Activated CD4-positive, alpha-beta T cell treated with anti-CD3 and anti-CD28 coated beads, Interleukin-2, amount 50 U/mL, for 4 hours (primary cell): ENCODE measurements at places on chromosomes 3 and 15.

DNA sequence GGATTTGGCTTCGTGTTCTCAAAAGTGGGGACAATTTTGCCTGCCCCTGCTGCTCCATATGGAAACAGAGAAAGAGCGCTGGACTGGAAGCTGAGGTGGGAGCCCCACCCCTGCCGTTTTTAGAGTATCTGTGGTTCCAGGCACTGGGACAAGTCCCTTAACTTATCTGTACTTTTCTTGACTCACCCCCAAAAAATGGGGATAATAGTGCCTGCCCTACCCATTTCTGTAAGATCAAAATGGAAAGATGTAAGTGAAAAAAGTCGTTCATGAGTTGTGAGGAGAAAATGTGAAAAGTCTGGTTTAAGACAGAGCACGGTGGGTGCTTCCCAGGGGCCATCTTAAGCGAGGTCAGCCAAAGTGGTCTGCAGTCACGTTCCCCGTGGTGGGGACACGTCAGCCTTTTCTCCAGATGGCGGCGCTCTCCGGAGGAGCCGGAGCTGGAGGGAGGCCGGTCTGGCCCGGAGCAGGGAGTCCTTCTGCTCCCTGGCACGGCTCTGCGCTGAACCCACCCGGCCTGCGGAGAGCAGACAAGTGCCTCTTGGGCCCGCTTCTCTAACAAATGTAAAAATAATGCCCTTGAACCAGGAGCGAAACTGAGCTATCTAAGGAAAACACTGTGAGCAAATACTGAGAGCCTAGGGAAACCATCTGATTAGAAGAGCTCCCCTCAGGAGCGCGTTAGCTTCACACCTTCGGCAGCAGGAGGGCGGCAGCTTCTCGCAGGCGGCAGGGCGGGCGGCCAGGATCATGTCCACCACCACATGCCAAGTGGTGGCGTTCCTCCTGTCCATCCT is at the start of gene CLDN18:
Gene CLDN18, plus strand, starts transcription at position 690 of the 797 bp plus-strand sequence. Its CDS starts 61 bp downstream, at position 751.
- DNase-seq: no peak

DNA sequence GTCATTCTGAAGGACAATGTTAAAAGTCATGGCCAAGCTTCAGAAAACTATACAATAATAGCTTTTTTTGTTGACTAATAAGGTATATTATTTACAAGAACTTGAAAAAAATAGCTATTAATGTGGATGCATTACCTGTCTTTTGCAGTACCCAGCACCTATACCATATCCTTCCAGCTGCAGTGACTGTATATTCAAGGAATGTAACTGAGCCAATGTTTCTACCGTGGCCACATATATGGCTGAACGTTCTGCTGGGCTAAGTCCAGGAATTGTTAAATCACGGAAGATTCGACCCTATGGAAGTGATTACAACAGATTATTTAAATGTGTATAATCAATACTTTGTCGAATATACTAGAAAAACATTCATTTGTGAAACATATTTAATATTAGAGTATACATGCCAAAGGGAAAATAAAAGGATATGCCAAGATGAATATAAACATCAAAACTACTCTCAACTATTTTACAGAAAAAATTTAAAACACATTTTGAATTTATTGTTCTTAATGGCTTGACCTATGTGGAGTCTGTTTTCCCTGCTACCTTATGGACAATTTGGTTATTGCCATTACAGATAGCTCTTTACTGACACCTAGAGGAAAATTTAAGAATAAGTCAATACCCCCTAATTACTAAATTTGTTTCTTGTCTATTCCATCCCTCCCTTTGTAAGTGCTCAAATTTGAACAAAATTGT is 17.6 kb downstream of the ACAD11 start:
- no peak for DNase-seq

DNA sequence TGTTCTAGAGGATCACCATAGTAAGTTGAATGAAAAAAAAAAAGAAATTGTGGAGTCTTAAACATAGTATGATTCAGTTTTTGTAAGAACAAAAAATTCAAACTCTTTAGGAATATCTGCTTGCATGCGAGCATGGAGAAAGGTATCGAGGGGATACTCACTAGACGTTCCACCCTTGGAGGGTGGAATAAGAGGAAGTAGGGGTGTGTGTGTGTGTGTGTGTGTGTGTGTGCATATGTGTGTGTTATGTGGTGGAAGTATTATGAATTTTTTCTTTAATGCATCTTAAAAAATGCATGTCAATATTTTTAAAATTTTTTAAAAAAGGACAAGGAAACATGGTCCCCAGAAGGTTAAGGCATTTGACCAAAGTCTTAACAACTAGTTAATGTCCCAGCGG is 26.5 kb upstream of the SIAH2 start:
- DNase-seq: no peak

- DNase-seq: no peak
Observed at GRCh38 chr3:115087512-115087911, 59.6 kb downstream of the ZBTB20 start.

DNA sequence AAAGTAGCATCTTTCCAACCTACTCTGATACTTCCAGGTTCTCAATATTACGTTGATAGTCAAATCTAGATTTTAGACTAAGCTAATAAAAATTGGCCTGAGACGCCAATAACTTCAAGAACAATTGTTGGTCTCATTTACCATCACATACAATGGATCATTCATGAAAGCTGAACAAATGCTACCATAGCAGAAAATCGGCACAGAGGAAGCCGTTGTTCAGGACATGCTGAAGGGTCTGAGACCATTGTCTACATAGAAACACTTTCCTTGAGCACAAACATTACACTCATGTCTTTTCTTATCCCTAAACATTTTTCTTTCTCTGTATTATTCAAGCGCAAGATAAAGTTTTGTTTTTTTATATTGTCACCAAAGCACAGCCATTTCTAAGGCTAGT is 37.2 kb upstream of the FHIT start:
- DNase-seq: no peak
